ENCODE measurements at places on chromosomes 2 and 18.

DNA sequence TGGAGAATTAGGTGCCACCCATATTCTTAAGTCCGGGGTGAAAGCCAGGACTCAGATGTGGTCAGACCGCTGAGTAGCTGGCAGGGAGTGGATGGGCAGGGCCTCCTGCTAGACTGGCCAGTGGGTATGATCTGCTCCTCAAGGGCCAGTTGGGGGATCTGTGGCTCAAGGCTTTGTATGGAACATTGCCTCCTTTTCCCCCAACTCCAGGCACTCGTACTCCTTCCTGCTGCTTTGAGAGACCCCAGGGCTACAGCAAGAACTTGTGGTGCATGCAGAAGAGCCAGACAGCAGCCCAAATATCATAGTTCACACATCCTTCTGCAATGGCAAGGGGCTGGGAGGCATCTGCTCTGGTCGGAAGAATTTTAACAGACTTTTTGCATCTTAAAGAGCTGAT, 61.7 kb downstream of the PDCL3 start:
- H3K36me3 ChIP-seq = peaks cover 3% of the 10 kb centered on the region
- H3K27ac ChIP-seq = no peak overlapping the region
- DNase-seq = no peak
- peaks cover 19% of the 10 kb centered on the region for H3K27me3 ChIP-seq
- H3K4me3 ChIP-seq = no peak overlapping the region

GRCh38 chr2:238914648-238915015, 66.7 kb downstream of the TWIST2 start:
- no peak overlapping the region for H3K4me3 ChIP-seq
- H3K36me3 ChIP-seq = no peaks in the 10 kb centered on the region
- no peak for DNase-seq
- H3K27me3 ChIP-seq = peaks cover 51% of the 10 kb centered on the region
- no peak overlapping the region for H3K27ac ChIP-seq

DNA sequence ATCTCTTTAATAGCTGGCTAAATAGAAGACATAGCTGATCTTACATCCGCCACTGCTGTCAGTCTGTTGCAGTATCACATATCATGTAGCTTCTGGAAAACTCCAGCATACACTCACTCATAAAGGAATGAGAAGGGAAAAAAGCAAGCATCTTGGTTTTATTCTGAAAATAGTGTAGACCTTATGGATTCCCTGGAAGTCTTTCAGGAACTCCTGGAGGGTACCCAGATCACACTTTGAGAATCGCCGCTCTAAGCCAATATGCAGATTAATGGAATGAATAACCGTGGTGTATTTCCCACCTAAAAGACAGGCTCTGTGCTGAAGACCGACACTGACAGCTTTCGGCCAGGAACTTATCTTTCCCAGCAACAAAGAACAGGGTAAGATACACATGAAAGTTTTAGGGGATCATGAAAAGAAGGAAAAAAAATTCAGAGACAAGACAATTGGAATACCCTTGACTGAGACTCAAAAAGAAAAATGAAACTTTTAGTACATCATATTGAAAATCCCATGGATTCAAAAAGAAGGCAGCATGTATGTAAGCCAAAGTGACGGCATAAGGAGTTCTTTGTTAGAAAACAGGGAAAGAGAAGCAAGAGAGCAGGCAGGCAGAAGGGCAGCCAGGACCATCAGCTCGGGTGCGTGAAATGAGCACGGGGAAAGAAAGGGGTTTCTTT, 56.4 kb upstream of the SEC11C start:
- no peak overlapping the region for H3K4me3 ChIP-seq
- H3K4me1 ChIP-seq = peaks cover 6% of the 10 kb centered on the region
- no peak overlapping the region for H3K27ac ChIP-seq
- no peak for DNase-seq
- H3K27me3 ChIP-seq = peaks cover 35% of the 10 kb centered on the region

DNA sequence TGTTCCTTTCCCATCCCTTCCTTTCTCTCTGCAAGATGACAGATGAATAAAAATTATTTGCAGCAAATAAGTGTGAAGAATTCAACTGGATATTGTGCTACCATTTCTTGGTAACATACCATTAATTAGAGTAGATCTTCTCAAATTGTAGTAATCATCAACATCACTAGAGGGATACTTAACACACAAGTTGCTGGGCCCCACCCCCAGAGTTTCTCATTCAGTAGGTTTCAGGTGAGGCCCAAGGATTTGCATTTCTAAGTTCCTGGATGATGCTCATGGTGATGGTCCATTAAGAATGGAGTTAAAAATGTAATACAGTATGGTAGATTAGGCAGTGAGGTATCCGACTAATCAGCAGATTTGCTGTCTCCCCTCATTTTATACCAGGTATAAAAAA, 594.0 kb downstream of the ERBB4 start:
- H3K27me3 ChIP-seq = no peaks in the 10 kb centered on the region
- H3K27ac ChIP-seq = no peak overlapping the region
- H3K4me3 ChIP-seq = no peak overlapping the region
- no peaks in the 10 kb centered on the region for H3K4me1 ChIP-seq
- DNase-seq = no peak

GRCh38 chr2:129799036-129799958, 180.2 kb upstream of the RAB6C start:
- H3K4me1 ChIP-seq = no peaks in the 10 kb centered on the region
- H3K27me3 ChIP-seq = peaks cover 16% of the 10 kb centered on the region

- H3K4me1 ChIP-seq = no peaks in the 10 kb centered on the region
- H3K27me3 ChIP-seq = no peaks in the 10 kb centered on the region
- peaks cover 3% of the 10 kb centered on the region for H3K36me3 ChIP-seq
- H3K27ac ChIP-seq = no peak overlapping the region
- H3K4me3 ChIP-seq = no peak overlapping the region
- no peak for DNase-seq
Observed at GRCh38 chr18:25033747-25034471, 318.1 kb downstream of the ZNF521 start.

GRCh38 chr2:31365834-31366505, 48.6 kb downstream of the XDH start:
- no peak overlapping the region for H3K4me3 ChIP-seq
- DNase-seq = no peak
- no peaks in the 10 kb centered on the region for H3K36me3 ChIP-seq
- no peaks in the 10 kb centered on the region for H3K4me1 ChIP-seq

GRCh38 chr2:60066096-60066839, 487.2 kb downstream of the BCL11A start:
- H3K4me1 ChIP-seq = no peaks in the 10 kb centered on the region
- H3K27ac ChIP-seq = no peak overlapping the region
- H3K4me3 ChIP-seq = no peak overlapping the region
- no peaks in the 10 kb centered on the region for H3K27me3 ChIP-seq
- H3K36me3 ChIP-seq = no peaks in the 10 kb centered on the region

GRCh38 chr2:114034742-114035141, 144.9 kb downstream of the ACTR3 start:
- H3K4me1 ChIP-seq = no peaks in the 10 kb centered on the region
- H3K27me3 ChIP-seq = peaks cover 51% of the 10 kb centered on the region
- H3K27ac ChIP-seq = no peak overlapping the region
- DNase-seq = no peak
- H3K4me3 ChIP-seq = no peak overlapping the region
- H3K36me3 ChIP-seq = no peaks in the 10 kb centered on the region

- H3K27me3 ChIP-seq = peaks cover 12% of the 10 kb centered on the region
- no peaks in the 10 kb centered on the region for H3K36me3 ChIP-seq
- no peak for DNase-seq
- H3K4me1 ChIP-seq = no peaks in the 10 kb centered on the region
- no peak overlapping the region for H3K4me3 ChIP-seq
Observed at GRCh38 chr2:75787532-75788132, 76.9 kb upstream of the GCFC2 start.

- H3K27me3 ChIP-seq = peaks cover 11% of the 10 kb centered on the region
- peaks cover 17% of the 10 kb centered on the region for H3K4me1 ChIP-seq
- H3K4me3 ChIP-seq = no peak overlapping the region
- DNase-seq = no peak
Observed at GRCh38 chr2:85181844-85182456, 48.8 kb downstream of the TCF7L1 start.

- H3K4me3 ChIP-seq = no peak overlapping the region
- peaks cover 3% of the 10 kb centered on the region for H3K36me3 ChIP-seq
- H3K27ac ChIP-seq = no peak overlapping the region
- DNase-seq = no peak
- H3K27me3 ChIP-seq = peaks cover 66% of the 10 kb centered on the region
Observed at GRCh38 chr2:60525899-60526298, 27.6 kb downstream of the BCL11A start.

GRCh38 chr18:75063615-75064512, 145.1 kb downstream of the PTGR3 start:
- no peaks in the 10 kb centered on the region for H3K27me3 ChIP-seq
- no peak overlapping the region for H3K4me3 ChIP-seq
- DNase-seq = no peak
- H3K4me1 ChIP-seq = peaks cover 10% of the 10 kb centered on the region

- H3K27ac ChIP-seq = peak overlapping the region; percentile 34
- peaks cover 3% of the 10 kb centered on the region for H3K36me3 ChIP-seq
- no peak overlapping the region for H3K4me3 ChIP-seq
- DNase-seq = no peak
- peaks cover 26% of the 10 kb centered on the region for H3K27me3 ChIP-seq
Observed at GRCh38 chr2:101125374-101125773, 25.8 kb downstream of the TBC1D8 start.

- H3K27ac ChIP-seq = no peak overlapping the region
- H3K4me3 ChIP-seq = no peak overlapping the region
- peaks cover 12% of the 10 kb centered on the region for H3K4me1 ChIP-seq
- peaks cover 3% of the 10 kb centered on the region for H3K36me3 ChIP-seq
- DNase-seq = no peak
Observed at GRCh38 chr2:235043762-235044500, 92.1 kb downstream of the SH3BP4 start.

- no peak overlapping the region for H3K4me3 ChIP-seq
- H3K27ac ChIP-seq = no peak overlapping the region
- H3K4me1 ChIP-seq = no peaks in the 10 kb centered on the region
- no peak for DNase-seq
Observed at GRCh38 chr2:223260681-223261080, 208.7 kb downstream of the KCNE4 start.

GRCh38 chr2:207040696-207041095, 101.4 kb downstream of the CPO start:
- no peaks in the 10 kb centered on the region for H3K4me1 ChIP-seq
- H3K27ac ChIP-seq = no peak overlapping the region
- no peak for DNase-seq
- no peak overlapping the region for H3K4me3 ChIP-seq
- peaks cover 36% of the 10 kb centered on the region for H3K27me3 ChIP-seq
- peaks cover 5% of the 10 kb centered on the region for H3K36me3 ChIP-seq

GRCh38 chr2:11582612-11582861, 48.7 kb downstream of the GREB1 start:
- H3K4me1 ChIP-seq = peaks cover 3% of the 10 kb centered on the region
- no peak for DNase-seq
- peaks cover 56% of the 10 kb centered on the region for H3K27me3 ChIP-seq
- H3K4me3 ChIP-seq = no peak overlapping the region

DNA sequence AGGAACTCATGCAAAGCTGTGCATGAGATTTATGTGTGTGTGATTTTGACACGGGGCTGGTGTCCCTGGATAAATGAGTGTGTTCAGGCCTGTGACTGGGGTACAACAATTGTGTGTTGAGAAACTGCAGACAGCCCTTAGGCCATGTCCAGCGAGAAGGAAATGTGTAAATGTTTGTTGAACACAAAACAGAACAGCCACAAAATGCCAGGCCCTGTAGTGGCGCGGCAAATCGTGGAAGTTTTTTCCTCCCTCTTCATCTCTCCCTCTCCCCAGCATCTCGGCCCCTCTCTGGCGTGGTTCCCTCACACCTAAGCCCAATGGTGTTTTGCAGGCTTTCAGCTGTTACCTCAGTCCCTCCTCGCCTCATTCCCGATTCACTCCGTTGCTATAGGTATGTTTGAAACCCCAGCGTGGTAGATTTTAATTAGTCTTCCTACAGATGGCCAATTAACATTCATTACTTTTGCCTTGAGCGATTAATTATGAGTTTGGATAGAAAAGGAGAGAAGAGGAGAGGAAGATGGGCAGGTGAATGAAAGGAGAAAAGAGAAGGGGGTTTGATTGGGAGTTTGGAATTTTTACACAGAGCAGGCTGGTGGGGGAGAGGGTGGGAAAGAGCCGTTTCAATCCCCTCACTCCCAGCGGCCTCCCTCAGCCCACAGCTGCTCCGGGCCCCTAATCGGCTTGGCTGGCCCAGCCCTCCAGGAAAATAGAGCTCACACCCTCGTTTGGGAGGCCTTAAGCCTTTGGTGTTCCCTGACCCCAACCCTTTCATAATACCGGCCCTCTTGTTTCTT, 10.8 kb downstream of the SPR start:
- no peak for DNase-seq
- H3K4me3 ChIP-seq = no peak overlapping the region
- peaks cover 52% of the 10 kb centered on the region for H3K27me3 ChIP-seq
- peaks cover 3% of the 10 kb centered on the region for H3K4me1 ChIP-seq
- no peaks in the 10 kb centered on the region for H3K36me3 ChIP-seq

DNA sequence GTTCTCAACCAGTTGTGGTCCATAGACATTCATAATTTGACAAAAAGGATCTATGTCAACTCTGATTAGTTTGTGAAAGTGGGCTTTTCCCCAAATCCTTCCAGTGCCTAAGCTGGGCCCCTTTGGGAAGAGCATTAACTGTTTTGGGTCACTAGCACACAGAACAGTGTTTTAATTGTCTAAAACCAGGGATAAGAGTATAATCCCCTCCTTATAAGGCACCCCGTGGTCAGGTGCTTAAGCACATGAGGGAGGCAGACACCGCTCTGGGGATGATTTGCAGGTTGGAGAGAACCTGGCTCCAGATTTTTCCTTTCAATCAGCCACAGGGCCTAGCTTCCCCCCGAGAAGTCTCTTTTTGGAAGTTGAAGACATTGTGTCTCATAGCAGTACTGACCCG, 53.6 kb upstream of the RFX8 start:
- H3K4me1 ChIP-seq = no peaks in the 10 kb centered on the region
- no peak overlapping the region for H3K4me3 ChIP-seq

- no peak overlapping the region for H3K27ac ChIP-seq
- no peaks in the 10 kb centered on the region for H3K27me3 ChIP-seq
- H3K4me1 ChIP-seq = no peaks in the 10 kb centered on the region
- no peak for DNase-seq
- H3K36me3 ChIP-seq = peaks cover 21% of the 10 kb centered on the region
Observed at GRCh38 chr2:36513661-36514060, 84.3 kb downstream of the FEZ2 start.

DNA sequence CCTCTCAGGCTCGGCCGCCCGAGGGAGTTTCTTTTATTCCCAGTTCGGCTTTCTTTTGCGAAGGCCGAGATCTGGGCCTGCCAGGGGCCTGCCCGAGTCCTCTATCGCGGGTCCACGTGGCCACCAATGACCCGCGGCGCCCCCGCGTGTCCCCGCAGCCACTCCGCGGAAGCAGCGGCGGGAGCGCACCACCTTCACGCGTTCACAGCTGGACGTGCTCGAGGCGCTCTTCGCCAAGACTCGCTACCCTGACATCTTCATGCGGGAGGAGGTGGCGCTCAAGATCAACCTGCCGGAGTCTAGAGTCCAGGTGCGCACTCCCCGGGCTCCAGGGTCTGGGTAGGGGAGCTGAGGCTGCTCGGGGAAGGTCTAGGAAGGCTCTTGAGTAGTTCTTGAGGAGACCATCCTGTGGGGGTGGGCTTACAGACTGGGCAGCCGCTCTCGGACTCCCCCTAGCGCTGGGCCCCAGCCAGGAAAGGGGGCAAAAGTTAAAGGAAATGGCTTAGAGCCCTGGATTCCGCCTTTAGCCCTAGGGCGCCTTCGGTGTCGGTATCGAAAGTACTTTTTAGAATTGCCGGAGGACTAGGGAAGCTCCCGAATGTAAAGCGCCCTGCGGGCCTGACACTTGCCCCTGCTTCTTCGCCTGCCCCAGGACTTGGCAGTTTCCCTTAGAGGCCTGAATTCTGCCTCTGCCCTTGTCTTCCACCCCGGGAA, 3.4 kb downstream of the OTX1 start:
- H3K4me3 ChIP-seq = peak overlapping the region; percentile 45
- peaks cover 12% of the 10 kb centered on the region for H3K36me3 ChIP-seq
- DNase-seq = no peak
- no peak overlapping the region for H3K27ac ChIP-seq
- peaks cover 95% of the 10 kb centered on the region for H3K27me3 ChIP-seq

Measured in effector memory CD8-positive, alpha-beta T cell (primary cell).